Left kidney (tissue), 8 donors: ENCODE measurements at places on chromosomes 1 and 21. TPM values are rescaled to one million over a fixed set of nuclear protein-coding genes. Genes with fewer than 3 reads are reported as not detected.

GJA9 gene
- 0.76 TPM for polyA plus RNA-seq

FCRL2 gene
- polyA plus RNA-seq = 0.17 TPM

NBPF10 gene
- 4.3 TPM for polyA plus RNA-seq

RBM11 gene
- 5.2 TPM for polyA plus RNA-seq

PRDM16 gene
- polyA plus RNA-seq = 7.3 TPM

THEM4 gene
- polyA plus RNA-seq = 56.3 TPM

RGS4 gene
- polyA plus RNA-seq = 11.0 TPM

- no peak for DNase-seq
These were observed 22.3 kb downstream of the MFSD2A start for GRCh38 chr1:39977202-39977601.

DNA sequence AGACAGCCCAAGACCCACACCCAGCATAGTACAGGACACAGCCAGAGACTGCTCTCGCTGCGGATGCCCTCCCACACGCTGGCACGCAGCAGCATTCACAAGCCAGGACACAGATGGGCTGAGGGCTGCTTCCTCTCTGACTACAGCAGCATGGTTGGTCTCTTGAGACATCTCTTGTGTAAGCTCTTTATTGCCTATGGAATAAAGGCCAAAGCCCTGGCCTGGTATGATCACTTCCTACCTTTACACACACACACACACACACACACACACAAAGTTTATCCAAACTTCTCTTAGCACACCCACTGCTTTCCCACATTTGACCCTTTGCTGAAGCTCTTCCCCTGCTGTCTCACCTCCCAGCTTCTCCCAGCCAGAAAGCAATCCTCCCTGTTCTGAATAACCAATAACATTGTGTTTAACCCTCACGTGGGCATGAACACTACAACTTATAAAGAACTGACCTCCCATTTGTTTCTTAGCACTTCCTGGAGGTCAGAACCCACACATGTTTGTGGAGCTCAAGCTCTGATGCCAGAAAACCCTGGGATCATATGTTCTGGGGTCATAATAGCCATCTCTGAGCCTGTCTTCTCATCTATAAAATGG lies 1.2 kb upstream of the LUZP1 start:
- no peak for DNase-seq

DNA sequence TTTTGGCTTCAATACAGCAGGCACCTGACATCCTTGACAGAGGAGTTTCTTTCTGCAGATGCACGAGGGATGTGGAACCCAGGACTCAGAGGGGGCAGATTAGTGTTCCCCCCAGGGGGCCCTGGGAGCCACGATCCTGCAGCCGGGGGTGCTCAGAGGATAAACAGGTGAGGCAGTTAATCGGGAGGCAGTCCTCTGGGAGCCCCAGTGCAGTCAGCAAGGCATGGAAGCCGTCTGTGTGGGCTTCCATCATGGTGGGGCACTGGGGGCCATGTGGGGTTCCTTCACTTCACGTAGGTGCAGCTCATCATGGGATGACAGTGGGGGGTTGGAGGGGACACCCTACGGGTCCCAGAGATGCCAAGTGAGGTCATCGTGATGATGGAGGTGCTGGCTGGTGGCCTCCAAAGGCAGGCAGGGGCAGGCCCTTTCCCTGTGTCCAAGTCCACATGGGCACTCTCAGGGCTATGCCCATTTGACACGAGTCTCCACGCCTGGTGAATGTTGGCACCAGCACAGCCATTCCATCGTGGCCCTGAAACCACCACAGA lies 59.3 kb upstream of the ABCG1 start:
- DNase-seq = no peak

GRCh38 chr1:245987997-245988392 lies 519.1 kb downstream of the SMYD3 start:
- DNase-seq = no peak

- DNase-seq = no peak
These were observed 39.0 kb downstream of the GALNT2 start for GRCh38 chr1:230105754-230106625.

DNA sequence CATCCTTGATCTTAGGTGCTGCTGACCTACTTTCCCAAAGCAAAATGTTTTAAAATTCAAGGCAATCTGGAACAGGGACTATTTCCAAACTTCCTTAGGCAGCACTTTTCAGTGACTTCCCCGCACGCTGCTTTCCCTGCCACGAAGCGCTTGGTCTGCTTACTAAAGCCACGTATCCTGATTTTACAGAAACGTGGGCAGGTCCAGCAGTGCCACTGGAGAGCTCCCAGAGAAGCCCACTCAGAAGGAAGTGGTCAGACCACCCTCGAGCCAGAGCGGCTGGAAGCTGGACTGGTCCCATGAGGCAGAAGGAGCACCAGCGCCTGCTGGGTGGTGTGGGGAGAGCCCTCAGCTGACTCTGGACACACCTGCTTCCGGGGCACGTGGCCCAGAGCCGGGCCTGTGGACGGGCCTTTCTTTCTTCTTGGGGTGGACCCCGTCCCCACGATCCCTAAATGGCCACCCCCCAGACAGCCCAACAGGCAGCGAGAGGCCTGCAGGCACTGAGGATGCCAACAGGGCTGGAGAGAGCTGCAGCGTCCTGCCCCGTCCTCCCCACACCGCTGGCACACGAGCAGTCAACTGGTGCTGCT lies 23.2 kb downstream of the PTTG1IP start:
- no peak for DNase-seq

GRCh38 chr1:30038134-30039025 lies 685.0 kb downstream of the MATN1 start:
- DNase-seq = no peak

DNA sequence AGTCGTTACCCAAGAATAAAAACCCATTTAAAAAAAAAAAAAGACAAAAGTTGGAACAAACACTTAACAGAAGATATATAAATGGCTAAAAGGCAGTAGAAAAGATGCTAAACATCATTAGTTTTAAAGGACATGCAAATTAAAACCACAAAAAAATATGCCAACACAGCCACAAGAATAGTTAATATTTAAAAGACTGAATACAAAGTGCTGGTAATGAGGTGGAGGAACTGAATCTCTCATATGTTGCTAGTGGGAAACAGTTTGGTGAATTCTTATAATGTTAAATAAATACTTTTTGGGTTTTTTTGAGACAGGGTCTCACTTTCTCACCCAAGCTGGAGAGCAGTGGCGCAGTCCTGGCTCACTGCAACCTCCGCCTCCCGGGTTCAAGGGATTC lies 10.0 kb downstream of the LRRC40 start:
- DNase-seq = no peak

- no peak for DNase-seq
These were observed 22.8 kb upstream of the TSPEAR start for GRCh38 chr21:44734026-44734745.

DNA sequence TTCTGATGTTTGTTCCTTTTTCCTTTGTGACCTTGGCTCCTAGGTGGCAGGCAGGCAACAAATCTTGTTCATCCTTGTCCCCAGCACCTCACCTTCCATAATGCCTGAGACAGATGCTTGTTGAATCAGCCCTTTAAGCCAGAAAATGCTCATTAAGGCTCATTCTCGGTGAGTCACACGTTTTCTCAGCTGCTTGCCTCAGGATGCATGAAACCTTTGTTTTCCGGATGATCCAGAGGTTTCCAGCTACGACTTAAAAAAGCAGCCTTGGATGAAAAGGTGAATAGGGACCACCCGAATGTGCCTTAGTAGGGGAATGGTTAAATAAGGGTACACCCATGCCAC lies 4.6 kb upstream of the ATP13A2 start:
- DNase-seq = no peak

DNA sequence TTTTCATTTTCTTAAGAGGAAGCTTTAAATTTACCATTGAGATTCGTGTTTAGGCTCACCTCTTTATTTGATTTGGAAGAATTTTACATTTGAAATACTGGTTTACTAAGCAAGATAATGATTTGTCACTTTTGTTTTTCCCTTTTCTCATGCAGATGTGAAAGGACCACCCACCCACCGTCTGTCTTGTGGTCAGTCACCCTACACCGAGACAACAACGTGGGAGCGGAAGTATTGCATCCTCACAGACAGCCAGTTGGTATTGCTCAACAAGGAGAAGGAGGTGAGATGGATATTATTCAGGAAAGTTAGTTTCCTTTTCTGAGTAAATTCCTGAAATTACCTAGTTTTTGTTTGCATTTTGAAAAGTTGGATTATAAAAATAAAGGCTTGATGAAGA lies 189.5 kb downstream of the RASAL2 start:
- DNase-seq = no peak

DNA sequence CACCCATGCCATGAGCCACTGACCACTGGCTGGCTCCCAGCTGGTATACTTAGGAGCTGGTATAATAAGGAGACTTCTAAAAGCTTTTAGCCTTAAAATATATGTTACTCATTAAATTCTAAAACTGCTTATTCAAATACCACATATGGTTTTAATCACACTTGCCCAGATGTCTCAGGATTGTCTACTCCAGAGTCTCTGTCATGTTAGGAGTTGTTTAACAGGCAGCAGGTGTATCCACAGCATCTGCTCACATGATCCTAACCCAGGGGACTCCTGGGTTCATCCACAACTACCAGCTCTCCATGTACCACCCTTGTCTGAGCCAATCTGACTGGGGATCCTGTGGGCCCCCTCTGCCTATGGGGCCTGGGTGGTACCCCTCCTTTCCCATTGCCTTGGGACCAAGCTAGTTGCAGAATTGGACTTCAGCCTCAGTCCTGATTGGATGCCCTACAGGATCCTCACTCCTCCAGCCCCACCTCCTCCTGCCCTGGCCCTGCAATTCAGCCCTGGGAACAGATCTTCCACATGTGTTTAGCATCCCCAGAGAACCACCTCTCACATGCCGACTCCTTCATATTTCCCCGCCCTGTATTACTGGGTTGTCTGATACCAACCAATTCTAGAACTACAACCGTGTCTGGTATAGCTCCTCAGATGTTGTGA lies 61.3 kb downstream of the BCAR3 start:
- no peak for DNase-seq

GRCh38 chr1:25109531-25109951 lies 122.8 kb downstream of the SYF2 start:
- no peak for DNase-seq

DNA sequence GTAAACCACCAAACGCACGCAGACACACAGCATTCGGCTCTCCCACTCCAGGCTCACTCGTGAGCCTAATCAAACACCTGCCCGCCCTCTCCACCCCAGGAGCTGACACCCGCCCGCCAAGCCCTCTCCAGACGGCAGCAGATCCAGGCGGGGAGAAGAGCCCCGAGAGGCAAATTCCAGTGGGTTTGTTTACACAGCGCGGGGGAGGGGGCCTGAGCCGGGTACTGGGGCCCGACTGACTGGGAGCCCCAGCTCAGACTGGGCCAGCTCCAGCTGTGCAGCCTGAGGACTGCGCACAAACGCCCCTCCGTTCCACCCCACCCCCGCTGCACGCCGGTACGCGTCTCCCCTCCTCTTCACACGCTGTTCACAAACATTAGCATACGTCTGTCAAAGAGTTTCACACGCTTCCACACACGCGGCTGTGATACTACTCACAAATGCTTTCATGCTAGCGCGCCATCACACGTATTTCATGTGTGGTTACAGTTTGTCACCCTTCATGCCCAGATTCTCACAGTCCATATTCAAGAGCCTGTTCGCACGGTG lies 1.0 kb upstream of the EFNA1 start:
- DNase-seq = no peak

DNA sequence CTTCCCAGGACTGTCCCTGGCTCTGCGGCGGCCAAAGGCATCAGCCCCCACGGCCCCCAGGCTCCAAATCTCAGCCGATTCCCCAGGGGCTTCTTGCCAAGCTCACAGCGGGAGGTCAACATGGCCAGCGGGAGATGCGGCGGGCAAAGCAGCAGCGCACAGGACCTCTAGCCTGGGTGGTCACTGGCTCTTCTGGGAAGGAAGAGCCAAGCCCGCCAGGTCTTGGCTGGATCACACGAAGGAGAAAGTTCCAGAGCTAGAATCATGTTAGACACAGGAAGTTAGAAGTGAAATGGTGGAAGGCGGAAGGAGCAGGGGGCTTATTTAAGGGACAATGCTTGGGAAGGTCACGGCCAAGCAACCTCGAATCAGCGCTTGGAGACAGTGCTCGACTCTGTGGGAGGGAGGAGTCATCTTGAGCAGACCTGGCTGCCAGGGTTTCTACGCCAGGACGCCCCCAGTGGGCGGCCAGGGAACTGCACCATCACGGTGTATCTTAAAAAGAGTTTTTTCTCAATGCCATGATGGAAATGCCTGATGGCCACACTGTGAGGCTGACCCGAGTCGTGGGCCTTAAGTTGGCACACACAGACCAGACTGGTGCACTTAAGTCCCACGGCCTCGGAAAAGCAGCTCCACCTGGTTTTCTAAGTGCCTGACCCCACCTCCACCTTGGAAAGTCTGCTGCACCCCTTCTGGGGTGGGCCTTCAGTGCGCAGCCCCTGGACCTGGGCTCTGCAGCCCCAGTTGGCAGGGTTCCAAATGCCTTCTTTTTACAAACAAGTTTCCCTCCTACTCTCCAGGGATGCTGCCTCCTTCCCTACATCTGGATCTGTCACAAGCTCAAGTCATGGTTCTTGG lies 29.3 kb downstream of the SLC66A1 start:
- DNase-seq = peak; percentile 64

DNA sequence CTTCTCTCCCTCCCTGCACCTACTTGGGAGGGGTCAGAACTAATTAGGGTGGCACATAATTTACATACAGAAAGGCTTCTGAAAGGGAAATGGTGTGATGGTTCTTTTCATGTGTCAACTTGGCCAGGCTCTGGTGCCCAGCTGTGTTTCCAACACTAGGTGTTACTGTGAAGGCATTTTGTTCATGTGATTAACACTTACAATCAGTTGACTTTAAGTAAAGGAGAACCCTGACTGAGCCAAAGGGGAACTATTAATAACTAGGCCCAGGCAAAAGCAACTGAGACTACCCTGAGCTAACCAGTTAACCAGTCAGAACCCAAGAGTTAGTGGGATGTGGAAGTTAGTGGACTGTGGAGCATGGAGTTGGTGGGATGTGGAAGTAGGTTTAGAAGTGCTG lies 114.9 kb downstream of the SEC16B start:
- no peak for DNase-seq

GRCh38 chr1:156684227-156684782 lies 7.1 kb upstream of the NES start:
- no peak for DNase-seq

DNA sequence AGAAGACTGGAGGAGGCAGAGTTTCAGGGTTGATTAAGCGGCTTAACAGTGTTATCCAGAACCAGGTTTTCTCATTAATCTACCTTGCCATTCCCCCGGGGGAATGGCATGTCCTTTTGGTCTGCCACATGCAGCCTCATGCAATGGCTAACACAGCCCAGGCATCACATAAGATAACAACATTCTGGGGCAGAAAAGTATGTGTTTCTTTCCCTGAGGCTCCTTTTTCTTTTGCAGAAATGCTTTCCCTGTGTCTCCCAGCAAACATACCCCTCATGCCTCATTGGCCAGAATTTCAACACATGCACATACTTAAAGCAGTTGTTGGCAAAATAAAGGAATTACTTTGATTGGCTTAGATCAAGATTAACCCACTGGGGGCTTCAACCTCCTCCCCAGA lies 98.6 kb downstream of the OMA1 start:
- no peak for DNase-seq

GRCh38 chr1:102071451-102071850 lies 74.7 kb upstream of the OLFM3 start:
- DNase-seq = no peak

- DNase-seq = no peak
These were observed 66.6 kb downstream of the SYT2 start for GRCh38 chr1:202643397-202644218.

GRCh38 chr1:156662005-156662799 lies 15.0 kb downstream of the NES start:
- DNase-seq = no peak

- DNase-seq = no peak
These were observed 60.5 kb upstream of the IGSF21 start for GRCh38 chr1:18047122-18047521.

GRCh38 chr1:6657138-6657537 lies 32.5 kb downstream of the THAP3 start:
- DNase-seq = no peak

- no peak for DNase-seq
These were observed 79.8 kb upstream of the HAO2 start for GRCh38 chr1:119288751-119289150.
